ENCODE measurements at places on chromosomes 1 and 21.

- DNase-seq, result no peak
Observed at GRCh38 chr1:33548319-33548718, 75.9 kb downstream of the ZSCAN20 start.

GRCh38 chr1:225509376-225509707 is 81.5 kb upstream of the LBR start:
- DNase-seq, result no peak

DNA sequence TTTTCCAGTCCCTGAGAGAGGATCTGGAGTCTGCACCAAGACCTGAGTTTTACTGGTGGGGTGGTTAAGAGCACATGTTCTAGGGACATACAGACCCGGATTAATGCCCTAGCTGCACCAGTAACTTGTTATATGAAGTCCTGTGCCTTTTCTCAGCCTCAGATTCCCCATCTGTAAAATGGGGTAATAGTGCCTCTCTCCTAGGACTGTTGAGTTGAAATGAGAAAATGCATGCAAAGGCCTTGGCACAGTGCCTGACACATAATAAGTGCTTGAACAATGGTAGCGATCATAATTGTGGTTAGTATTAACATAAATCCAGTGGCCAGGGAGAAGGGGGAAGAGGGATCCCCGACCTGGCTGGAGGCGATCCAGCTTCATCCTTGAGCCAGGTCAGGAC is 12.3 kb downstream of the AHDC1 start:
- no peak for DNase-seq

DNA sequence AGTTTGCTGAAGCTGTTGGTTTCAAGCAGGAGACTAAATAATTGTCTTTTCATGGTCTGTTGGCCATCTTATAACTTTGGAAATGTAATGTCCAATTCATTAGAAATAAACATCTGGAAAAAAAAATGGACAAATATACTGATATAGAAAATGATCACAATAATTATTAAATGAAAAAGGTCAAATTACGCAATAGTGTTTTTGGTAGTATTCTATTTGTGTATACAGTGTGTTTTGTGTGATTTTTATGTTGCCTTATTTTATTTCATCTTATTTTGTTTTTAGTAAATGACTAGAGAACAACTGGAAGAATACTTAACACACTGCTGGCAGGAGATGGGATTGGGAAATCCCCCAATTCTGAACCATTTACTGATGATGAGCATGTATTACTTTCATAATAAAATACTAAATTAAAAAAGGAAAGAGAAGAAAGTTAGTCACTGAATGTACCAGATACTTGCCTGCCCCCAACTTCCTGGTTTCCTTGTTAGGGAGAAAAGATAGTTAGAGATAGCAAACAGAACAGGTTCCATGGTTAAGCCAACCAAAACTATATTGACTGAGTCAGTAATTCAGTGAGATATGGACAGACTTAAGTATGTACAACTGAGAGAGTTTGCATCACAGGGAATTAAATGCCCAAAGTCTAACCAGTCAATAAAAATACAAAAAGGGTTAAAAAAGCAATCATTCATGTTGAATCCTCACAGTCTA is 24.0 kb upstream of the SAMD13 start:
- no peak for DNase-seq

- DNase-seq, result no peak
Observed at GRCh38 chr1:100219883-100220282, 29.8 kb downstream of the DBT start.

All from smooth muscle cell of the brain vasculature (primary cell).